Posterior cingulate gyrus (tissue), 11 donors: ENCODE measurements at places on chromosomes 1 and 21.

DNA sequence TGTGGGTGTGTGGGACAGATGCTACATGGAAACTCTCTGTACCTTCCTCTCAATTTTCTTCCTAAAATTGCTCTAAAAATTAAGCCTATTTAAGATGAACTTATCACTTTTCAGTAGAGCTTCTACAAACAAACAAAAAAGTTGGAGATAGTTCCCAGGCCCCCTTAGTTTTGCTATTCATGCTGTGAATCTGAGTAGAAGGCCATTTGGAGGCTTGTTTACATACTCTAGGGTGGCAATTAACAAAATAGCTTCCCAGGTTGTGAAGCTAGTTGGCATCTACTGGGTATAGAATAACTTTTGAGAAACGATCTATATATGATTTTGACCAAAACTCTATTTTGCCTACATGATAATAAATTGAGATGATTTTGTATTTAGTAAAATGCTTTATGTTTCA, 541.4 kb upstream of the B3GALT2 start:
- no peak for DNase-seq

DNA sequence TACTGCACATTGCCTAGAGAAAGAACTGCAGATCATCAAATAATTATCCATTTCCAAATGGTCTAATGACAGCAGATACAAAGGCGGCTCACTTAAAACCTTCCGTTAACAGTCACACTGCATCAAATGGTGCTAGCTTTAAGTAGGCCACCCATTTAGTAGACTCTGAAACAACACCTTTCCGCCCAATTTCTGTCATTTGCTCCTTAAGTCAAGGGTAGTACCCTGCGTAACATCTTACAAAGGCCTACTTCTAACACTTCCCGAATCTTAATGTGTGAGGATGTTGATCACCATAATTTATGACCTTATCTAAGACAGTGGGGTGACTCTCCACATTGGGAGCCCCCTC, 692 bp upstream of the RALGPS2 start:
- DNase-seq = no peak

- DNase-seq = no peak
Measured at GRCh38 chr1:201457508-201457960, 11.5 kb downstream of the PHLDA3 start.

DNA sequence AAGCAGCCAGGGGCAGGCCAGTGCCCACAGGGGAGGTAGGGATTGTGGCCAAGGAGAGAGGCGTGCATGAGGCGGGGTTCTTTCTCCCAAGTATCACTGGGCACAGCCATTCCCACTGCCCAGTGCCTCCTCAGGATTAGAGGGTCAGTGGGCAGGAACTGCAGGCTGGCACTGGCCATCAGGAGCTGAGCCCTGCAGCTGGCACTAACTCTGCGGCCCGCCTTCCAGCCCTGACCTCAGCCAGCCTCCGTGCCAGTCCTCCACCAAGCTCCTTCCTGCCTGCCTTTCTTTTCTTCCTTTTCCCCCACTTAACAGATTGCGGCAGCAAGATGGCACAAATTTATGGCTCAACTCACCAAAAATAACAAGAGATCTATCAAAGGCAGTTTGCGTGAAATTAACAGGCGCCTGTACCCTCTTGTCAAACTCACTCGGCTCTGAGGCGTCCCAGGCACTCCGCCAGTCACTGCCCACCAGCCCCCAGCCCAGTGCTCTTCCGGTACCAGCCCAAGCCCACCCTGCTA, 11.1 kb downstream of the ADGRB2 start:
- peak; percentile 86 for DNase-seq

DNA sequence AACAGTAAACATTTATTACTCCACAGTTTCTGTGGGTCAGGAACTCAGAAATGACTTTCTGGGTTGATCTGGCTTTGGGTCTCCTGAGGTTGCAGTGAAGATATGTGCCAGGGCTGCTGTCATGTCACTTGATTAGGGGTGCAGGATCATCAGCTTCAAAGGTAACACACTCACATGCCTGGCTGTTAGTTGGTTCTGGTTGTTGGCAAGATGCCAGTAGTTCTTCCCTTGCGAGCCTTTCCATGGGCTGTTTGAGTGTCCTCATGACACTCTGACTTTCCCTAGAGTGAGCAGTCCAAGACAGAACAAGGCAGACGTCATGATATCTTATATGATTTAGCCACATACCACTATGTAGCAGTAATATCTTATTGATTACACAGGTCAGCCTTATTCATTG, 1.8 kb downstream of the SWT1 start:
- DNase-seq = no peak

DNA sequence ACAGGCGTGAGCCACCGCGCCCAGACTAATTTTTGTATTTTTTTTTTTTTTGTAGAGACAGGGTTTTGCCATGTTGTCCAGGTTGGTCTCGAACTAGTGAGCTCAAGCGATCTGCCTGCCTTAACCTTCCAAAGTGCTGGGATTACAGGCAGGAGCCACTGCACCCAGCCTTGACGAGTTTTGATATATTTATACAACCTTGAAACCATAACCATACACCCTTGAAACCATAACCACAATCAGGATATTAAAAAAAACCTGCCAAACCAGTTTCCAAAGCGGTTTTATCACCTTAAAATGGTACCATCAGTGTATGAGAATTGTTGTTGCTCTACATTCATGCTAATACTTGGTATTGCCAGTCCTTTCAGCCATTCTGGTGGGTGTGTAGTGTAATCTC, 3.7 kb upstream of the PHACTR4 start:
- DNase-seq = no peak

DNA sequence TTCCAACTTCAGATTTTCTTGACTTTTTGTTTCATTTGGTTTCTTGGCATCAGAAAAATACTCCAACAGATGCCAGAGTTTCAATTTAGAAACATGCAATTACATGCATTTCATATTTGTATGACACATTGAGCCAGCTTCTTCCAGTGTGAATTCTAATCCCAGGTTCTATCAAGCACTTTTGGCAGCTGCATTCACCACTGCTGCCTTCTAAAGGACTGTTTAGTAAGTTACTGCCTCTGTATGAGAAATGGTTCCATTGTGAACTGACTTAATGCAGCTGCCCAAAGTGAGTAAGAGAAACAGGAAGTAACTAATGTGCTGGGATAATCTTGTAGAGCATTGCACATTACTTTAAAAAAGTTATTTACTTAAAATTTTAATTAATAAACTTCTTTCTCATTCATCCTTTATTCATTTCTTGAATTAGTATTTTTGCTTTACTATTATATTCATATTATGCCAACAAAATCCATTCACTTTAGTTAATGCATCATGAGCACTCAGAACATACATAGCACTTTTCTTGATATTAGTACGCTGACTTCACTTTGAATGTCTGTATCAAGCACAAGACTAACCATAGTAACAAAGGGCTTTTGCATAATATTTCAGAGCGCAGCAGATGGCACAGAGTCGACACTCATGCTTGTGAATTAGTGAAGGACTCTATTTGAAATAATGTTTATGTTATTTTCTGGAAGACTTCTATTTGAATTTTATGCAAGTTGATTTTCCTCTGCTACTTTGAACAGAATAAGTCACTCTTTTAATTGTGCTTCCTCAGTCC, 9.8 kb downstream of the RGS18 start:
- no peak for DNase-seq

DNA sequence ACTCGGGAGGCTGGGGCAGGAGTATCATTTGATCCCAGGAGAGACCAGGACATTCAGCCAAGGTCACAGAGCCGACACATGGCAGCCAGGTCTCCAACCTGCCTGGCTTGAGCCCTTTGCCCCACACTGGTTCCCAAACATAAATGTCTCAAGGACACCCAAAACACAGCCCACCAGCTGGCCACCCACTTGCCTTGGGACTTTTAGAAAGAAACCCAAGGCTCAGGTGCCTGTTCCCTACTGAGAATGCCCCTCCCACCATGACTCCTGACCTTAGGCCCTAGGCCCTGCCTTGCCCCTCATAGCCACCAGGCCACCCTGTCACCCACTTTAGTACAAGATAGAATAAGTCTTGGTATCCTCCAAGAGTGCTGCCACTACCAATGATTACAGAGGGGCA, 41.9 kb upstream of the LRP8 start:
- DNase-seq = no peak

- DNase-seq = no peak
Measured at GRCh38 chr1:186391841-186392240, 16.2 kb downstream of the ODR4 start.

DNA sequence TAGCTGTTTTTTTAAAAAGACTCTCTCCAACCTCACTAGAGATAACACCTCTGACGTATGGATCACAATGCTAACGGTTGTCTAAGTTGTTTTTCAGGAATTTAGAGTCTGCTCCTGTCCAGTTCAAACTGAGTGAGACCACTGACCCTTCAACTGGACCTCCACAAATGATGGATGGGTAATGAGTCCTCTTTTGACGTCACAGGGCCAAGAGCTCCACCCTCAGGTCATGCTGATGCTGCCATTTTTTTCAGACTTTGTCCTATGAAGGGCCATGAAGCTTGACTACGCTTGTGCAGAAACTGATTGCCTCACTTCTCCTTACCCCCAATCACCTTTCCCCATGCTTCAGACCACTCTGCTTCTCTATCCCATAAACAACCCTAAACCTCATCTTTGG, 16.6 kb downstream of the GRIK3 start:
- DNase-seq = no peak

DNA sequence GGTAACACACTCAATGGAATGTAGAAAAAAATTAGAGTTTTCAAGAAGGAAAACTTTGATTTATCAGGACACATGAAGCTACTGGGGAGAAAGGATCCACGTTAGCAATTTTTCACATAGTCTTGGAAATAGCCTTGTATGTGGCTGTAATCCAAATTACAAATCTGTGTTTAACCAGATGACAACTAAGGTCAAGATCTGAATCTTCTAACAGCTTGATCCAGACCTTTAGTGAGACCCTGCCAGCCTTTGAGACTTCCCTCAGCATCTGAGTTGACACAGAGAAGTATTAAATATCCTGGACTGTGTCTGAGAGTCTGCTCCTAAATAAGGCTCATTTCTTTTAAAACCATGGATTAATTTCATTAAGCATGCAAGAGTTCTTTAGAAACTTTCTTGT, 135.9 kb upstream of the KCNK2 start:
- DNase-seq = no peak

- no peak for DNase-seq
Measured at GRCh38 chr1:167551362-167551761, 2.2 kb downstream of the CREG1 start.

GRCh38 chr1:71695821-71696220, 586.5 kb downstream of the NEGR1 start:
- no peak for DNase-seq

GRCh38 chr1:219505886-219506285, 107.0 kb downstream of the ZC3H11B start:
- DNase-seq = no peak

DNA sequence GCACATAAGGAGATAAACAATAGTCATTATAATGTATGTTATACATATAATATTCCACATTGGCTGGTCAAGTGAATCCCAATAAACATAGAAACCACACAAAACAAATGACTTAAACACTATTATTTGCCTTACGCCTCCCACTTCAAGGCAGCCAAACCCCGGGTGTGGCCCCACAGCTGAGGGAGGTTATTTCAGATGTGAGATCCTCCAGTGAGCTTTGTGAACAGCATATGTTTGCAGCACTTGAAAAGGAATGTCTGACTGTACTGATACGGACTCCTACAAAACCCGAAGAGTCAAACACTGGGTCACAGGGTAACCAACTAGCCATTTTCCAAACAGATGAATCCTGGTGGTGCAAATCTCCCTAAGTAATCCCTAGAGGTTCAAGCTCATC, 27.1 kb upstream of the DISP1 start:
- no peak for DNase-seq

- DNase-seq = peak; percentile 93
Measured at GRCh38 chr1:201602413-201603265, 63.7 kb downstream of the NAV1 start.

- no peak for DNase-seq
Measured at GRCh38 chr1:119080586-119080985, 59.9 kb downstream of the WARS2 start.

DNA sequence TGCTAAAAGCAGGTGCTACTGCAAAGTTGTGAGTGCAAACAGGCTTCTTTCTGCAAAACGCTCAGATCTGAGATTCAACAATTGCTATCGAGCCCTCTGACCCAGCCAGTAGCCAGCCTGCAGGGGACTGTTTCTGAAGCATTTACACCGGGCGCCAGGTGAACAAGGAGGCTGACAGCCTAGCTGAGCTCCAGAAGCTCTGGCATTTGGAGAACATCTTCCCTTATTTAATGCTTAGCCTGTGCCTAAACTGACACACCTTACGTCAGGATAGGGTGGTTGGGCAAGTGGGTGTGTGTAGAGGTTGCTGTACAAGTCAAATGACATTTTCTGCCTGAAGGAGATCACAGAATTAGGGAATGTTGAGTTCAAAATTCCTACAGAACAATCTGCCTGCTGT, 15.8 kb upstream of the PLA2G2C start:
- no peak for DNase-seq

DNA sequence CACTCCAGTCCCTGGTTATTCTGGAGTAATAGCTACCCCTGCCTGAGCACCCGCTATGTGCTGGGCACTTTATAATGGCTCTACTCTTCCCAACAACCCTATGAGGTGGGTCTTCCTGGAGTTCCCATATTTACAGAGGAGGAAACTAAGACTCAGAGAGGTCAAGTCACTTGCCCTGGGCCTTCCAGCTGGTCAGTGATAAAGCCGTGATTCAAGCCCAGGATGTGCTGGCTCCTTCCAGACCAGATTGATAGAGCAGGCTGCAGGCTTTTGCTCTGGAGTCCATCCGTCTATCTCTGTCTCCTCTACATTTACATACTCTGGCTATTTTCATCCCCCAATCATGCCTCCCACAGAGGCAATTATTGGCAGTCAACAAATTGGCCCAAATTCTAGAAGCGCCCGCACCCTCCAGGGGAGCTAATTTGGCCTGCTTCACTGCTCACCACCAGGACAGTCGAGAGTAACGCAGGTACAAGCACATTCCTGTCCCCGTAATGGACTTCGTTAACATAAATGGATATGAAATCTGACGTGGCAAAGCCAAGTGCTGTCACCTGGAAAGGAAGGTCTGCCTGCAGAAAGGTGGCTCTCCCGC, 39.8 kb upstream of the SELENON start:
- DNase-seq = no peak

DNA sequence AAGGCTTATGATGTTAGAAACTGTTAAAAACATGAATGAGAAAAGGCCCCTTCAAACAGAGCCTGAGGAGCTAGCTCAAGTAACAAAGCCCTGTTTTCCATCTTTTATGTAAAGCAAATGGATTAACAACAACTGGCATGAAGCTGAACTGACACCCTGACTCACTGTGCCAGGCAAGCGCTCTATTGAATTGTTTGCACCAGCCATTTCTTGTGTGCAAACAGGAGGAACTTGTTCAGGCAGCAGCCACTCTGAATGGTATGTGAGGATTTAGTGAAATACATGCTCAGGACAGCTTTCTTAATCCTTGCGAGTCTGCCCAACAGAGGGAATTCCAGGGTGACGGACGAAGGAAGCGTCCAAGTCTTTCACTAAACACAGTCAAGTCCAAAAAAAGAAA, 291.1 kb upstream of the ADGRL2 start:
- DNase-seq = no peak

GRCh38 chr1:88029142-88029541, 654.9 kb upstream of the PKN2 start:
- DNase-seq = no peak
